ENCODE measurements at places on chromosomes 7 and 10.

DNA sequence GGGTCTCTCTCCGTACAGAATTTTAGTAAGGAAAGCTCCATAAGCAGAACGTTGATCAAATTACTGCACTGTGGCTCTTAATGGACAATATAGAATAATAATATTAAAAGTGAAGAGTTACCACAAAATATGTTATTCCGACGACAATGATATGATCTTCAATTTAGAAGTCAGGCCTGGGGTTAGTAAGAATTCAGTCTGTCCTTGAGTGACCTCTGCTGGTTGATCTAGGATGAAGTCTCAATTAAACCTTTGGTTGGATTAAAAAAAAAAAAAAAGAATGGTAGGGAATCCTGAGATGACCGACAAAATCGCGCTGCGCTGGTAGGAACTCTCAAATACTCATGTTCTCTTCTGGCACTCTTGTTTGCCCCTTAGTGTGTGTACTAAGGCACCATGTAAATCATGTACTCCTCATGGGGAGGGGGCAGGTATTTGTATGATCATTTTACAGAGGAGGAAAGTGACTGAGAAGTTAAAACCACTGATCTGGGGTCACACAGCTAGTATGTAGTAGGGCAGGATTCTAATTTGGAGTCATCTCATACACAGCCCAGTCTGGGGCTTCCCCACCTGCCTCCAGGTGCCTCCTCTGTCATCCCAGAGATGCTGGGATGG lies 161.3 kb upstream of the NPVF start:
- DNase-seq: no peak

- DNase-seq: no peak
These were observed 248.1 kb downstream of the KIF20B start for GRCh38 chr10:89949496-89949895.

GRCh38 chr10:48614481-48615390 lies 9.9 kb upstream of the ARHGAP22 start:
- no peak for DNase-seq

- DNase-seq: no peak
These were observed 56.2 kb downstream of the HTR7 start for GRCh38 chr10:90801608-90802007.

DNA sequence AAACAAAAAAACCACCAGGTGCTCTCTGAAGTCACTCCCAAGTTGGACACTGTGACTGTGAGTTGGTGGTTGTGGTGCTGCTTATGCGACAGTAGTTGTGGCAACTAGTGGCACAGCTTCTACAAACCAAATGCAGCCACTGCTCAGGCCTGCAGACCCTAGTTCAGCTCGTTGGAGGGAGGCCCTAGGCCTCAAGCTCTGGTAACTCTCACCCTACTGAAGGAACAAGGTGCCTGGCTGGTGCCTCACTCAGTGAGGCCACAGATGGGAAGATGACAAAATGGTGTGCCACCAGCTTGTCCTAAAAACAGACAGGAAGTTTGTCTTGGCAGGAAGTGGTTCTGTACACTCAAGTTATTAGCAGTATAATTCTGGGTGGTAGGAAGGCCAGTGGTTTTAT lies 45.3 kb upstream of the RAPGEF5 start:
- no peak for DNase-seq

- no peak for DNase-seq
These were observed 147.3 kb upstream of the CDCA7L start for GRCh38 chr7:22093001-22093400.

GRCh38 chr7:68688416-68689086 lies 909.7 kb upstream of the AUTS2 start:
- no peak for DNase-seq

DNA sequence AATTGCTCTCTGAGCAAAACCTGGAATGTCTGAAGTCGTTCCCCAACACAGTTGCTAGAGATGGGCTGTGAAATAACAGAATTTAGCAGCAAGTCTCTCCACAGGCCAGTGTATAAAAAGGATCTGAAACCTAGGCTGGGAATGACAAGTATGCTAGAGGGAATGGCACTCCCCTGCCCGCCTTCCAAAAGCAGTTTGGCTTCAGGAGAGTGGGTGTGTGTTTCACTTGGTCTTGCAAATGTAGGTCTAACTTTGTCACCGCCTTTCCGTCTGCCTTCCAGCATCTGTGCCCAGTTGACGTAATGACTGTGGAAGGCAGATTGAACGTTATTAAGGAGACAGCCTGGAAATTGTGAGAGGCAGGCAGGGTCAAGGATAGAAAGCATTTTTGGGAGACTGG lies 18.0 kb upstream of the MTURN start:
- DNase-seq: no peak

DNA sequence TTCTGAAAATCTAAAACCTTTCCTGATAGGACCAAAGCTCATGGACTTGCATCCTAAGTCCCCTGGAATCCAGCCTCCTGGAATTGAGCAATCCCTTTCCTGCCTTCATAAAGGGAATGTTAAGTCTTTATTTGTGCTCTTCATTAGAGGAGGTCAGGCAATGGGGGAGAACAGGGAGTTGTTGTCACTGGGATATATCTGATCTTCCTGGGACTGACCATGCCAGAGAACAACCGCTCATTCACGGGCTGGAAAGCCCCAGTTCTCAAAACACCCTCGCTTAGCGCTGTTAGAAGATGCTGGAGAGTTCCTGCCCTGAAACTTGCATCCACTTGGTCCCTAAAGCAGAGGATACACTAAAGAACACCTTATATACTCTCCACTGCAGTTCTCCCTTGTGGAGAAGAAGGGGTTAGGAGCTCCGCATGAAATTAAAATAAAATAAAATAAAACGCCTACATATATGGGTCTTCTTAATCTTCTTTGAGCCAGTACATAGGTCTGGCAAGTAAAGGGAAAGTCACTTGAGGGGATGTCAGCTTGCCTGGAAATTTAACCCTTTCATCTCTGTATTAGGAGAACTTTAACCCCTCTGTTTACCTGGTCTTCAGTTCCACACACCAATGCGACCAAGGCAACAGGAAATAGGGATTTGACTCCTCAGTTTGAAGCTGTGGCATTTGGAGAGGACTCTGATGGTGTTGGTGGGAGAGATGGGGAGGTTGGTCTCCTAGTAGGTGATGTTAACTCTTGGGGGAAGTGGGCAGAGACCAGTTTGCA lies 1.2 kb downstream of the SORCS1 start:
- no peak for DNase-seq

DNA sequence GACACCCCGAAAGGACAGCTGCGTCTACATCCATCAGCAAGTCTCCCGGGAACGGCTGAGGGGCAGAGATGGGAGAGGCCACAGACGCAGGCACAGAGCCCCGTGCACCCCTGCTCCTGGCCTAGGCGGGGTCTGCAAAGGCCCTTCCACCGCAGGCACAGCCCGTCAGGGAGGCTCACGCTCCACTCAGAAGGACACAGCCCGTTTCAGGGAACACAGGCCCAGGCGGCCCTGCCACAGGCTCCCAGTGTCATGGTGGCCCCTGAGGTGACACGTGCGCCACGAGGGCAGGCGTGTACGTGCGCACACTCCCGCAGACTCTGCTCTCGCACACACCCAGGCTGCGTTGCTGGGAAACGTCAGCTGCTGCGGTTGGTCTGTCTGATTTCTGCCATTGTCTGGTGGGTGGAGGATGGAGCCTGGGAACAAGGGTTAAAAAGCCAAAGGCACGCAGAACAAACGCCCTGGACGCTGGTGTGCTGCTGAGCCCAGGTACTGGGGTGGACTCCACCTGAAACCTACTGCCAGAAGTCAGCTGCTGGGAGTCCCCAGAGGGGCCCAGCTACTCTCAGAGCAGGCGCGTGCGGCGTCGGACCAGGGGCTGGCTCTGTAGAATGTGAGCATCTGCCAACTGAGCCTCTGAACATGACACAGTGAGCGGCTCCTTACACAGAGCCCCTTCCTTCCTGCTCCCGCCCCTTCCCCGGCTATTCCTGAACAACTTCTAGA lies 13.1 kb downstream of the GPER1 start:
- DNase-seq: no peak

GRCh38 chr7:6234384-6234783 lies 38.0 kb downstream of the CYTH3 start:
- DNase-seq: no peak

GRCh38 chr7:6139189-6139996 lies 108.2 kb downstream of the ANKRD61 start:
- DNase-seq: no peak

DNA sequence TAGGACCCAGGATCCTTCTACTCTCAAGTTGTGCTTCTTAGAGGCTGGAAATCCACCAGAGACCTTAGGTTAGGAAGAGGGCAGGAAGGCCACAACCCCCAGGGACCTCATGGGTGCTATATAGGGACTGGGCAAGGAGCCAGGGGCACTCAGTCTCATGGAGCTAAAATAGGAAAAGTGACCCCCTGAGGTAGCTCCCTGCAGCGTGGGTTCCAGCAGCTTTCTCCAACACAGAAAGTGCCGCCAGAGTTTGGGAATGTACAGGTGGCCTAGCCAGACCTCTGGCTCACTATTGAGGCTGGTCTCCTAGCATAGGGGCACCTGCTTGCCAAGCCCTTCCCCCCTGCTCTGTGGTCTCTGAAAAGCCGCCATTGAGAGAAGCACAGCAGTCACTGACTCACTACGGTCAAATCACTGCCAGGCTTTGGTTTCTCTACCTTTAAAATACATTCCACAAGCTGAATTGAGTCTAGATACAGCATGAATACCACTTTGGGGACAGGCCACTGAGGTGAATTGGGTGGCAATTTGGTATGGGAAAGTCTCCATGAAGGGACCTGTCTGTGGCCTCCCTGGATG lies 333.2 kb upstream of the PODXL start:
- no peak for DNase-seq

- DNase-seq: no peak
These were observed 50.7 kb upstream of the ITGB8 start for GRCh38 chr7:20279979-20280378.

- no peak for DNase-seq
These were observed 17.7 kb upstream of the GTPBP4 start for GRCh38 chr10:970311-971149.

DNA sequence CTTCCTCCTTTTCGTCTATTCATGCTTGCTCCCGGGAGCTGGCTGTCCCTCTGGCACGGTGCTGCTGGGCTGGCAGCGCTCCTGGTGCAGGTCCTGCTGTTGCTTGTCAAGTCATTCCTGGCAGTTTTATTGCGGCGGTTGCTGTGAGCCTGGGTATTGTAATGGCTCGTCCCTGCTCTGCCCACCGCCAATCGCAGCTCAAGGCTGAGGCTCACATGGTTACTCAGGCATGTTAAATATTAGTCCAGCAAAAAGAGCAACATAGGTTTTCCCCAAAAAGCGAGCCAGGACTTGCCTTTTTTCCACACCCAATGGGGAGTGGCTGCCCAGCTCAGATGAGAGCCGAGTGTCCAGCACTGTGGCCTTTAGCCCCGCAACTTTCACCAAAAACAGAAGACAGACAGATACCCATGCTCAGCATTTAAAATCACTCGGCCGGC lies 492.9 kb upstream of the FOXK1 start:
- no peak for DNase-seq

GRCh38 chr10:35458500-35459448 lies 122.5 kb downstream of the CCNY start:
- DNase-seq: no peak

DNA sequence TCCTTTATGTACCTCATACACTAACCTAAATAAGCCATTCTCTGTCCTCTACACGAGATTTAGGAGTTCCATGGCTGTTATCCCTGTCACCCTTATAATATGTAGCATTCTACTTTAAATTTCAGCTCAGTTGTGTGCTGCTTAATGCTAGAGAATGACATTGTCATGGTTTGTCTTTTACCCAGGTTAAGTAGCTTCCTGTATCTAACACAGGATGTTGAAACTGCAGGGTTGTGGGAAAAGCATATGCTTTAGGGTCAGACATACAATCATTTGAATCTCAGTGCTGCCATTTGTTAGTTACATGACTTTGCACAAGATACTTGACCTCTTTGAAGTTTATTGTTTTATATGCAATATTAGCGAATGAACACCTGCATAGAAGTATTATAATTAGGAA lies 235.1 kb upstream of the CACNA2D1 start:
- no peak for DNase-seq

DNA sequence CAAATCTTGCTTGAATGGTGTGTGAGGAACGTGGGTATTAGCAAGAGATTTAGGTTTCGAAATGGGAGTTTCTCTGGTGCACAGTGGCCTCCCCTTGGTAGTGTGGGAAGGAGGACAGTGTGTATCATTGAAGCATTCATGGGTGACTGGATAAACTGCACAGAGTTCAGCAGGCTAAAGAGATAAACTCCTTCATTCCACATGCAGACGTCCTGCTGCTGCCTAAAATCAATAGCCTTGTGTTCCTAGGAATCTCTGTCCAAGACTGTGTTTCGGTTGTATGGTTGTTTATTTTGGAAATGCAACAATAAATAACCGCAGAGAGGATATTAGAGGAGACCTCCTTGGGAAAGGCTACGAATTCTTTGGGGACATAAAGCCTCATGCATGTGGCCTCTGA lies 100.9 kb upstream of the FAM171A1 start:
- DNase-seq: no peak

- DNase-seq: no peak
These were observed 15.8 kb downstream of the SCD start for GRCh38 chr10:100362570-100363496.

DNA sequence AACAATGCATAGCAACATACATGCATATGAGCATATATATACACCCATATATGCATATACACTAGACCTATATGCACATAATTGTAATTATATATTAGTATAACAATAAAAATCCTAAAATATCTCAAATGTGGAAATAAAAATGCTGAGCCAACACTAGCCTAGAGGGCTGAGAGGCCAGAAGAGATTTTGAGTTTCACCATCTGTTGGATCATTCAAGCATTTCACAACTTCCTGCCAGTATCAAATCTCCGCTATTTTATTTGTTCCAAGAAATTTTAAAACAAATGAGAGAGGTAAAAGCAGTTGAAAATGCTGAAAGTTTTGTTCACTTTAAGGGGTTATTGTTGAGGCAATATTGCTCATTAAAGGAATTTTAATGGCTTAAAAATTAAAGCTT lies 187.0 kb downstream of the PCDH15 start:
- no peak for DNase-seq

DNA sequence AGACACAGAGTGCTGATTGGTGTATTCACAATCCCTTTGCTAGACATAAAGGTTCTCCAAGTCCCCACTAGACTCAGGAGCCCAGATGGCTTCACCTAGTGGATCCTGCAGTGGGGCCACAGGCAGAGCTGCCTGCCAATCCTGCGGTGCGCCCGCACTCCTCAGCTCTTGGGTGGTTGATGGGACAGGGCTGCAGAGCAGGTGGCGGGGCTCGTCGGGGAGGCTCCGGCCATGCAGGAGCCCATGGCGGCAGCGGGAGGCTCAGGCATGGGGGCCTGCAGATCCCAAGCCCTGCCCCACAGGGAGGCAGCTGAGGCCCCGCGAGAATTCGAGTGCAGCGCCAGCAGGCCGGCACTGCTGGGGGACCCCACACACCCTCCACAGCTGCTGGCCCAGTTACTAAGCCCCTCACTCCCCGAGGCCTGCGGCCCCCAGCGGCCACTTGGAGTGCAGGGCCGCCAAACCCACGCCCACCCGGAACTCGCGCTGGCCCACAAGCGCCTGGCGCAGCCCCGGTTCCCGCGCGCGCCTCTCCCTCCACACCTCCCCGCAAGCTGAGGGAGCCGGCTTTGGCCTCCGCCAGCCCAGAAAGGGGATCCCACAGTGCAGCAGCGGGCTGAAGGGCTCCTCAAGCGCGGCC lies 7.7 kb upstream of the BET1 start:
- DNase-seq: no peak

Measured in activated CD4-positive, alpha-beta T cell treated with anti-CD3 and anti-CD28 coated beads, Interleukin-2, amount 50 U/mL, for 4 hours (primary cell).